ENCODE measurements at places on chromosomes 16 and 17.

- no peak for DNase-seq
Measured at GRCh38 chr17:66953630-66954020, 10.9 kb upstream of the CACNG4 start.

GRCh38 chr17:797236-797840, 15.2 kb downstream of the MRM3 start:
- DNase-seq: no peak

DNA sequence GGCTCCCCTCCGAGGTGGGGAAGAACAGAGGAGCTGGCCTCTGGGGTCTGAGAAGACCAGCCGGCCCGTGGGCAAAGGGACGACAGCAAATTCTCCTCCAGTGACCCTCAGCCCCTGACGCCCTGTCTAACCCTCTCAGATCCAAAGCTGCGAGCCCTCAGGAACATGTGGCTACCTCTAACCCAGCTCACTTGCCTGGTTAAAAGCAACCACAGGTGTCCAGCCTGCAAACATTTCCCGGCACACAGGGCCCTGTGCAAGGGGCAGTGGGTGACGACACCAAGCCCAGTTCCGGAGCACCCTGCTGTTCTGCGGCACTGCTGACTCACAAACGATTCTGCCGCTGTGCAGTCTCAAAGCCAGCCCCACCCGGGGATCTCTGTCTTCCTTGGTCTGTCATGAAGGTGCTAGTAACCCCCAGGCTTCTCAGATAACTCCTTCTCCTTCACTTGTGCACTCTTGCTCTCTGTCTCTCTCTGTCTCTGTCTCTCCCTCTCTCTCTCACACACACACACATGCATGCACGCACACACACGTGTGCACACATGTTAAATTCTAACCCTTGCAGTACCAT, 23.0 kb downstream of the WNT3 start:
- no peak for DNase-seq

GRCh38 chr16:73878611-73879010, 418.0 kb upstream of the PSMD7 start:
- DNase-seq: peak; percentile 37

- DNase-seq: no peak
Measured at GRCh38 chr17:47736501-47737495, 3.8 kb downstream of the TBX21 start.

GRCh38 chr17:68352041-68352440, 60.7 kb downstream of the ARSG start:
- DNase-seq: no peak

GRCh38 chr16:17133851-17134250, 336.9 kb downstream of the XYLT1 start:
- no peak for DNase-seq

- DNase-seq: no peak
Measured at GRCh38 chr16:64278196-64278595, 843.7 kb downstream of the CDH11 start.

GRCh38 chr16:67943619-67944504, at the start of gene LCAT:
Gene LCAT (minus strand): TSS chr16:67944120. CDS start chr16:67944101, 19 bp downstream.
- DNase-seq: no peak

- peak; percentile 13 for DNase-seq
Measured at GRCh38 chr16:83137326-83137781, 510.6 kb downstream of the CDH13 start.

GRCh38 chr17:82282239-82283207, 9.0 kb upstream of the CSNK1D start:
- no peak for DNase-seq

DNA sequence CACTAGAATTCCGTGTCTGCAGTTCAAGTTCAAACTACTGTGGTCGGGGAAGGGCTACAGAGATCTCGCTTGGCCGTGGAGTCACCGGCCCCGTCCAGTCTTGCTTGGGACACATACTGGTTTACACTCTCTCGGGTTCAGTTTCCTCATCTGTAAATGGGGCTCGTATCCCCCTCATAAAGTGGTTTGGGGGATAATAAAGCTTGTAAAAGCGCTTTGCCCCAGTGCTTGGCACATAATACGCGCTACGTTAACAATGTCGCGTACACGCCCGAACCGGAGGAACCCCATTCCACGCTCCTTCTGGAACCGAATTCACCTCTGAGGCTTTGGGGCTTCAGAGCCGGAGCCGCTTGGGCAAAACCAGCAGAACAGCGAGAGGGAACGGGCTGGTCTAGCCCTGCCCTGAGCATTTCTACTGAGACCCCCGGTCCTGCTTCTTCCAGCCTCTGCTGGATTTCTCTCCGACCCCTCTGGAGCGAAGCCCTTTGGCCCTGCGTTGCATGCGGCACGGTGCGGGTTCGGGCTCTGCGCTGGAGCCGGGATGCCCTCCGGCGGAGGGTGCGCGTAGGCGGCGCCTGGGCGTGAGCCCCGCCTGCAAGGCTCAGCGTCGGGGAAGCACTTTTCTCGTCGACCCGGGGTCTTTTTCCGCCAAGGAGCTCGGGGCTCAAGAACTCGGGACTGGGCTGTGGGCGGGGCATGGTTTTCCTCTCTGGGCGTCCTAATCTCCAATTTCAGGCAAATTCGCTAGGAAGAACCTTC, 26.1 kb upstream of the HOXB13 start:
- peak; percentile 8 for DNase-seq

- DNase-seq: no peak
Measured at GRCh38 chr17:17107891-17108431, 65.7 kb downstream of the MPRIP start.

DNA sequence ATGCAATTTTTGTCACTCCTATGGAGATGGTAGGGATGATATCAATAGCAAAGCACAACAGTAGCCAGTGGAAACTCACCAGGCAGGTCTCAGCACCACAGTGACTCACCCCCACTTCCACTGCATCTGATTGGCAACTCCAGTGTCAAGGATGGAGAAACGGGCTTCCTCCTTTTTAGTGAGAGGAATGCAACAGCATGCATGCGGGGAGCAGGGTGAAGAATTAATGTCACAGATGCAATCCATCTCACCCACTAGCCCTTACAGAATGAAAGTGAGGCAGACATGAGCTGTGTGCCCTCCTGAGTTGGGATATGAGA, 467.0 kb upstream of the C16orf82 start:
- DNase-seq: no peak

Data from GM20000 (cell line).